ENCODE measurements at places on chromosomes 4 and X.

GRCh38 chrX:143437439-143437838 lies 79.8 kb downstream of the SPANXN3 start:
- DNase-seq: peak; percentile 0

GRCh38 chr4:137531986-137532868 lies at the start of gene PCDH18:
Gene PCDH18, minus strand, starts transcription at chr4:137532494. Its CDS starts 406 bp downstream, at chr4:137532088.
- DNase-seq: no peak

DNA sequence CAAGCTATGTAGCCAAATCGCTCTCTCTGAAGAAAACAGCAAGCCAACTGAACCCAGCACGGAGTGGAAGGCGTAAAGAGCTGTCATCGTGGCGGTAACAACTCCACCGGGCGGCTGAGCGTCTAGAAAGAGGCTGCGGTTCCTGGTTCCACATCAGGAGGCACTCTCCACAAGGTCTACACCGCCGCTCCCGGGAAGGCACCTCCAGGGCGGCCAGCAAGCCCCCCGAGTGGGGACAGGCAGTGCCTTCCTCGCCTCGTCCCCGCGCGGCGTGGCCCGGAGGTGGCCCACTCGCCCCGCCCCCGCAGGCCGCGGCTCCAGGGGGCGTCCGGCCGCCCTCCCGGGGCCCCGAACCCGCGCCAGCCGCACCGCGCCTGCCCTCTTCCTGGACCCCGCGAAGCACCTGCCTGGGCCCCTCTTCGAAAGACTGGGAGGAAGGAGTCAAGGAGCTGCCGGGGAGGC lies 755 bp downstream of the KLHL8 start:
- DNase-seq: peak; percentile 52

GRCh38 chr4:185437809-185438208 lies 12.0 kb upstream of the UFSP2 start:
- no peak for DNase-seq

- DNase-seq: no peak
These were observed 1.7 kb upstream of the MAGEH1 start for GRCh38 chrX:55450259-55450658.

GRCh38 chrX:142923201-142923600 lies 102.5 kb upstream of the SPANXN4 start:
- no peak for DNase-seq

DNA sequence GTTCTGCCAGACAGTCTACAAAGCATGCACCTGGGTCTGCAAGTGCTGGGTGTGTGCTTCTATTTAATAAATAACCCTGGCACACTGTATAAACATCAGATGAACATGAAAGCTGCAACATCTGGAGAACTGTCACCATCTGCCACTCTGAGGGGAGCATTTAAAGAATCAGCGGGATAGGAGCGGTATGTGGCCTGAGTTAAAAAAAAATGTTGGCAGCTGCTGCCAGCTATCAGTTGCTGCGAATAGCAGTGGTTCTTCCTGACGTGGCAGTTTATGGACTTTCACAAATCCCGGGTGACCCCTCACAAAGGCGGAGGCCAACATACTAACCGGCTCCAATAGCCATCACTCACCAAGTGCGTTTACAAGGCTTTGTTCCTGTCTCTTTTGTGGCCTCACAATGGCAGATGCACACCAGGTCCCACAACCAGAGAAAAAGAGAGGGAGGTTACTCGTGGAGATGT lies 95.1 kb downstream of the RASL11B start:
- no peak for DNase-seq

DNA sequence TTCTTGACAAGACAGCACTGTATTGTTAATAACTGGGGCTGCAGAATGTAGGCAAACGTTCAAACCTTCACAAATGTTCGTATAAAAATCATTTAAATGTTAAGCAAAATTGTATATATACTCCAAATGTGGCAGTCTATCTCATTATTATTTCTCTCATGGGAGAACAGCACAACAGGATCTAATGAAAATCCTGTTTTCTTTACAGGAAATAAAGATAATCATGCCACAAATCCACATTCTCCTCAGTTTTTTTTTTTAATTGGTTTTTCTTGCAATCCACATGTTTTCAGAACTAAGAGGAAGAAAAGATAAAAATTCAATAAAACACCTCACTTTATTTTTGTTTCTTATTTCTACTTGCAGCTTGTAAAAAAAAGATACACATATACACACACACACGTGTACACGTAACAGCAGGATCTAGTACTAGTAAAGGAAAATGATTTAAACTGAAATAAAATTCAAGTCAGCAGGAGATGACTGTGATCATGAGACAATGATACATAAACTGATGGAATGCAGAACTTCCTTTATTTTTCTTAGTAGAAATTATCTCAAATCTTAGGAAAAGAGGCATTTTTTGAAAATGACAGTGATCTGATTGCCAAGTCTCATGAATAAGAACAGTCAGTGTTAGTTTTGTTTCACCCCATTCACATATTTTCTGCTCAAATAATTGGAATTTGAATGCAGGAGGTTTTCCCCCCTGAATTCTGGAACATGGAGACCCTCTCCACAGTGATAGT lies 11.3 kb downstream of the APBB2 start:
- DNase-seq: peak; percentile 19

GRCh38 chr4:81919810-81920209 lies 448.1 kb upstream of the RASGEF1B start:
- DNase-seq: no peak

DNA sequence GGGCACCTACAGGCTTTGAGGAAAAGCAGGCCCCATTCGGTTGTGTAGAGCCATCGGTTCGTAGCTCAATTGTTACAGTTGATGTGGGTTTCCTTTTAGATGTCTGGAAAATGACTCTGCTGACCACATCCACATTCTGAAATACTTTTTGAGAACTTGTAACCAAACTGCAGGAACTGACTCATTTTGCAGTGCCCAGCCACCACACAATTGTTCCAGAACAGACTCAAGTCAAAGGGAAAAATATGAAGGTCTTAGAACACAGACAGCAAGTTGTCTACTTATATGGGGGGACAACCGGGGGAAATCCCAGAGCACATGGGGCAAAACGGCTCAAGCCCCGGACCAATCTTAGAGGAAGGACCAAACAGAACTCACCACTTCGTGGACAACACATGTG lies 557.6 kb upstream of the DIPK2B start:
- DNase-seq: peak; percentile 73

GRCh38 chr4:119526786-119527550 lies 101.6 kb downstream of the PDE5A start:
- DNase-seq: no peak

GRCh38 chr4:124941267-124941666 lies 228.7 kb upstream of the ANKRD50 start:
- DNase-seq: no peak

- DNase-seq: no peak
These were observed 124.2 kb upstream of the EOLA2 start for GRCh38 chrX:150062292-150063137.

DNA sequence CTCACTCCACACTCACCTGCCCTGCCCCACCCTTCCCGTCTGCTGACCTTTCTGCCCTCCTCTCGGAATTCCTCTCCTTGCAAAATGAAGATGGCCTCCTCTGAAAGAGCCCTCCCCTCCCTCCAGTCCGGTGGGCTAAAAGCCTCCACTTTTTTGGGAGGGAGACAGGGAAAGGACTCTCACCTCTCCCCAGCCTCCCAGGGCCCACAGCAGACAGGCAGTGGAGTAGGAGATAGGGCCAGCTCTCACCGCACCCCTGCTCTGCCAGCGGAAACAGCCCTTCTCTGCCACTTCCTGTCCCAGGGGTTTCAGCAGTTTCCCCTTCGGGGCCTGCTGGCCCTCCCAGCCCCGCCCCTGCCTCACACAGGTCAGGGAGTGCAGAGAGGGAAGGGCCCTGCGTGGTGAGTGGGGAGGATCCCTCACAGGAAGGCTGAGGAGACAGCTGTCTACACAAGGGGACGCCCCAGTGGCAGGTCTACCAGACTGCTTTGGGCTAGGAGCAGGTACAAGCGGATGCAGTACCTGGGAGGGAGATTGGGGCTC lies 18.2 kb downstream of the ELF4 start:
- peak; percentile 57 for DNase-seq

DNA sequence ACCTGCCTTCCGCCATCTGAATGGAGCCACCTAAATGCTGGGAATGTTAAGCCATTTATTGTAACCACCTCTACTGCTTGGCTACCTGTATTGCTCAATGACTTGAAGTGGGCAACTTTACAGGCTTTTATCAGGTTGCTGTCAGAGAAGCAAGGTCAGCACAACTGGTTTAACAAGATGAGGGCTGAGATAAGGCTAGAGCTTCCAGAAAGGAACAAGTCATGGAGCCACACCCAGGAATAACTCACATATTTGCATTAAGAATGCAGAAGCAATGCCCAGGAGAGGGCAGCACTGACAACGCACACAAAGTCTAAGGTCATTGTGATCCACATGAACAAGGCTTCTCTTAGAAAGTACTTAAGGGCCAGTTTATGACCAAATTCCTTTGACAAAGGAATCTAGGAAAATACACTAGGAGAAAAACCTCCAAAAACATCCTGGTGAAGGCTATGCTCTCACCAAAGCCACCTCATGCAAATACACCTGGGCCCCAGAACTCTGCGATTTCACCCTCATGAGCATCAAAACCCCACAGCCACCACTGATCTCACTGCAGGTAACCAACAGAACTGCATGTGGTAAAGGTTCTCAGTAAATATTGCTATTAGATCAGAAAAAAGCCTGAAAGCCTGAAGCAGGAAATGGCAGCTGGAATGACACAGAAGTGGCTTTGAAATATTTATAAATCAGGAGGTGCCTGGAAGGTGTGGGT lies 15.0 kb upstream of the STS start:
- peak; percentile 48 for DNase-seq

- no peak for DNase-seq
These were observed 556.4 kb upstream of the CPEB2 start for GRCh38 chr4:14445882-14446281.

- DNase-seq: no peak
These were observed 22.7 kb downstream of the SH3KBP1 start for GRCh38 chrX:19864736-19865135.

GRCh38 chr4:112073181-112073580 lies 72.1 kb upstream of the FAM241A start:
- DNase-seq: no peak

DNA sequence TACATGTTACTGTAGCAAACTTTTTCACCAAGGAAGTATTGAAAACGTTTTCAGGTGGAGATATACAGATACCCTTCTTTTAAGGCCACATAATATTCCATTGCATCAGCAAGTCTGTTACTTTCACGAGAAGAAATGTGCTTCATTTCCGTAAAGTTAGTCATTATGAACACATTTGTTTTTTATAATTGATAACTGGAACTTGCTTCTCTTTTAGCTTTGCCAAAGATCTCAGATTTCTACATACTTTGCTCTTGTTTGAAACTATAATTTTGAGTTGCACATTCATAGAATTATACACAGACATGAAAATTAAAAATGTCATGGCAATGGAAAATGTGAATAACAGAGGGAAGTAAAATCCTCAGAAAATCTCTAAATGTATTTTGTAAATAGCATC lies 128.7 kb upstream of the GIMD1 start:
- DNase-seq: no peak

DNA sequence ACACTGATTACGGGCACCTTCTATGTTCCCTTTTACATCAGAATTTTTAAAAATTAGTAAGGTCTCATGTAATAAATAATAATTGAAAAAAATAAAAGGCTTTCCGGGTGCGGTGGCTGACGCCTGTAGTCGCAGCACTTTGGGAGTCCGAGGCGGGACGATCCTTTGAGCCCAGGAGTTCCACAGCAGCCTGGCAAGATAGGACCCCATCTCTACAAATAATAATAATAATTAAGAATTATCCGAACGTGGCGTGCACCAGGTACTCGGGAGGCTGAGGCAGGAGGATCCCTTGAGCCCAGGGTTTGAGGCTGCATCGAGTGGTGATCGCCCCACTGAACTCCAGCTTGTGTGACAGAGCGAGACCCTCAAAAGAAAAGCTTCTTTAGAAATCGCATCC lies 771 bp upstream of the LAMTOR3 start:
- no peak for DNase-seq
